Renal pelvis (tissue), 12 donors: ENCODE measurements at places on chromosomes 2 and 18. TPM values are rescaled to one million over a fixed set of nuclear protein-coding genes. Genes with fewer than 3 reads are reported as not detected.

Gene PLGLB1
- polyA plus RNA-seq = 6.1 TPM

Gene LIPG
- 69.5 TPM for polyA plus RNA-seq

Gene LINC00305
- 4.5 TPM for polyA plus RNA-seq

Gene MC4R
- 0.32 TPM for polyA plus RNA-seq

Gene NTSR2
- polyA plus RNA-seq = not detected

Gene ACMSD
- 49.0 TPM for polyA plus RNA-seq

Gene ZSWIM2
- not detected for polyA plus RNA-seq

Gene PLGLB2
- polyA plus RNA-seq = 3.6 TPM

Gene CFC1
- not detected for polyA plus RNA-seq

Gene COLEC11
- polyA plus RNA-seq = 2.4 TPM

Gene SLC25A52
- polyA plus RNA-seq = 0.23 TPM
